ENCODE measurements at places on chromosomes 12 and 14.

DNA sequence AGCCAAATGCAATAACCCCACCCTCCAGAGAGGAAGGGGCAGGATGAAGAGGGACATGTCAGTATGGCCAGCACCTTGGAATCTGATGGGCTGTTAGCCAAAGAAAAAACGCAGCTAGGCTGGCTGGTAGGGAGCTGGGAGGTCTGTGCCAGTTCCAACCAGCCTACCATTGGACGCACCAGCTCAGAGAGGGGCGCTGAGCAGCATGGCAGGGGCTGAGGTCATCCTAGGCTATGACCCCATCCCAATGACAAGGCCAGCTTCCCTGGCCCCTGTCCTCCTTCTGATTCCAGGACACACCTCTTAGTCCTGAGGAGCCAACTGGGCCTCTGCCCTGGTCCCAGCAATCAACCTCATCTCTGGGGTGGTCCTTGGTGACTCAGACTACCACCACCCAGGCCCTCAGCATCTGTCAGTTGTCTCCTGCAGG lies 12.2 kb downstream of the ACTN1 start:
- no peak for DNase-seq

GRCh38 chr12:41910578-41911320 lies 233.9 kb downstream of the GXYLT1 start:
- no peak for DNase-seq

DNA sequence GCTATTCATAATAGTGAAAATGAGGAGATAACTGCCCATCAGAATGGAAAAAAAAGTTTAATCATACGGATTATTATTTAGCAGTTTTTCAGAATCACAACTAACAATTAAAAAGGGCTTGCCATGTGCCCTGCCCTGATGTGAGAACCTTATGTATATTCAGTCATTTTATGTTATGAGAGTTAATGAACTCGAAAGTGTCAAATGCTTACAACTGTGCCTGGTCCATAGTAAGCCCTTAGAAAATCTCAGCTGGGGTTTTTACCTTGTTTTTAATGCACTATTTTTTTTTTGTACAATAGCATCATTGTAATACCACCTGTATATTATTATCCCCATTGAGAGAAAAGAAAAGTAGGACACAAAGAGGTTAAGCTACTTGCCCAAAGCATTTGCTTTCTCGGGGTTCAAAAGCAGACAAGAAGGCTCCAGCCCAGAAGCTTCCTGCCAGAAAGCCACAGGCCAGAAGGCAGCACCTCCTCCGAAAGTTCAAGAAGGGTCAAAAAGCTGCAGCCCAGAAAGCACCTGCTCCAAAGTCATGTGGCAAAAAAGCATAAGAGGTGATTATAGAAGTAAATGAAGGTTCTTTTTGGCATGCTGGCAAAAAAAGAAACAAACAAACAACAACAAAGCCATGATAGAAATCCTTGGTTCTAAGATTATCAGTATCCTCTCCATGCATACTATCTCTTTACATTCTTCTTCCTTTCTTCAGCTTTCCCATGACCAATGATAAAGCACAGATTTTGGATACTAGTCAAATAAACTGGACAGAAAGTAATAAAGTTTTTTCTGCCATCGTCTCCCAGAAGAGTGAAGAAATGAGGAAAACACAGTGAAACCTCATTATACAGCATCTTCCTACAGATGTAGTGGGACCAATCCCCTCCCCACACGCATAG lies 59.1 kb upstream of the NAP1L1 start:
- DNase-seq: peak; percentile 24

DNA sequence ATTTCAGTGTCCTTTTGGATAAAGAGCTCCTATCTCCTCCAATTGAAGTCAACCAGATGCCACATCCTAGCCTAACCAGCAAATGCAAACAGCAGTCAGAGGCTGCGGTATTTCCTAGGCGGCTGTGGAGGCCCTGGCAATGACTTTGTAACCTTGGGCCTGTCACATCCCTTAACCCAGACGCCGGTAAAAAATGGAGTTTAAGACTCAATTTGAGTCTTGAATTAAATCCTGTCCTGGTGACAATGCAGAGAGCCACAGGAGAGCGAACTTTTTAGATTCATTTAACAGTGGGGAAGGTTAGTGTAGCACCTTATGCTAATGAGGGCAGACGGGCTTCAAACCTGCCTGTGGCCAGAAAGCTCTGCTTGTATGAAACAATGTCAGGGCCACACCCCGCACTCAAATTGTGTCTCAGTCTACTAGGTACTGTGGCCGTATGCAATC lies 1.3 kb downstream of the C12orf75 start:
- peak; percentile 18 for DNase-seq

DNA sequence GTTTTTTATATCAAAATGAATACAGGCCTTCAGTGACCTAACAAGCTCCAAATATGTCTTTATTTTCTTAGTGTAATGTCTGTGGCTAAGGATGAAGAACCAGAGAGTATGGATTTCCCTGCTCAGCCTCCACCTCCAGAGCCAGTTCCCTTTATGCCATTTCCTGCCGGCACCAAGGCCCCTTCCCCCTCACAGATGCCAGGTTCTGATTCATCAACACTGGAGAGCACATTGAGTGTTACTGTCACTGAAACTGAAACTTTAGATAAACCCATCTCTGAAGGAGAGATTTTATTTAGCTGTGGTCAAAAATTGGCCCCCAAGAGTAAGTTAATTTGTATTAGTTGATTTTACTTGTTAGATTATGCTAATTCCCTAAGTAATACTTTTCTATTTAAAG lies 61.0 kb downstream of the KIAA0586 start:
- DNase-seq: peak; percentile 6

DNA sequence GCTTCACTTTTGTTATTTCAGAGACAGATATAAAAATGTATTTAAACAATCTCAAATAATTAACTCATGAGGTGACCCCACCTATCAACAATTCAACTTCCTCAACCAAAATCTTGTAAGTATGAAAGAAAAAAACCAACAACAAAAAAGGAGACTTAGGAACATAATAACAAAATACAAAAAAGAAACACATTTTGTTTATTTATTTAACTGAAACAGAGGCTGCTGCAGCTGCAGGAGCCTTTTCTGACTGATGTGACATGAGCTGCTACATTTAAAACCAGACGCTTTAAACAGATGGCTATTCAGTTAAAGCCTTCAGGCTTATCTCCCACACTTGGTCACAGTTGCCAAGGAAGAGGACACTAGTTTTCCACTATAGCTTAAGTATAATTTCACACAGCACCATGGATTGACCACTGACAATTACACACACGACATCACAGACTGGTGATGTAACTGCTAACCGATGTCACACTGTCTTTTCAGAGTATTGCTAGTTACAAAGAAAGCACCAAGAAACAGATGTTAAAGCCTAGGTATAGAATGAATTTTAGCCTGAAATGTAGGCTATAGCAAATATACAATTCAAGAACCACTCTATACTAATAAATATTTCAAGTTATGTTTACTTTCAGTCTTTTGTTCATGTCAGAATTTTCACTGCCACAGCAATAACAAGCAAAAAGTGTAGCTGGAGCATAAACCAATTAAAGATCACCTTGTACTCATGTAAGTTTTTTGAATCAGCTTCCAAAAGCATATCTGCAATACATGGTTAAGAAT lies 113.0 kb downstream of the MED13L start:
- no peak for DNase-seq

- no peak for DNase-seq
Measured at GRCh38 chr12:81597928-81598604, 161.1 kb downstream of the PPFIA2 start.

GRCh38 chr12:33476058-33476457 lies 36.4 kb upstream of the SYT10 start:
- DNase-seq: no peak

- no peak for DNase-seq
Measured at GRCh38 chr14:69068744-69069421, 84.0 kb downstream of the DCAF5 start.

DNA sequence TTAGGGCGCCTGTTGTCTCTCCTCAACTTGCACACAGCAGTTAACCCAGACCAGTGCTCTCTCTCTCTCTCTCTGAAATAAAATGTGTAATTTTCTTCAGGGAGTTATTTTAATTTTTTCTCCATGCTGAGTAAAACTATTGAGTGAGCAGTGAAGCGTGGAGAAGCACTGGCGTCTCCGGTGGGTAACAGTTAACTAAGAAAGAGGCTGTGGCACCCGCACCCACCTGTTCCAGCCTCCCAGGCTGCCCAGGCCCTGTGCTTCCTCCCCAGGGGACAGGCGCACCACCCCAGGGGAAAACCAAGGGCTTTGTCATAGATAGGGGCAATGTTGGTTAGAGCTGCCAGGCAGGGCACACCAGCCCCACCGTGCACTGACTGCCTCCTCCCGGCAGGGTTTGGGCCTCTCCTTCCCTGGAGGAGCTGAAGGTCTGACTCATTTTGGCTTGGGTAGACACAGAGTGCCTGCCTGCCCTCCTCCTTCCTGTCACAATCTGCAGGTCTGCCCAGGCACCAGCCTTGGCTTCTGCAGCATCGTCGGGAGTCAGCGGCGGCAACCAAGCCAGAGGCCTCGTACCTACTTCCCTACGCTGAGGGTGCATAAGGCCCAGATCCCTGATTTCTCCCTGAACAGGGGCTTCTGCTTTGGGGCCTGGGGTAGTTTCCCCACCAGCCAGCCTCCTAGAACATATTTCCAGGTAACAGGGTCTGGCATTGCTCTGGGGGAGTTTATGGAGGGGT lies 3.9 kb downstream of the HOXC5 start:
- no peak for DNase-seq
